ENCODE measurements at places on chromosomes 16 and 17. TPM values are rescaled to one million over a fixed set of nuclear protein-coding genes. Genes with fewer than 3 reads are reported as not detected.

DNA sequence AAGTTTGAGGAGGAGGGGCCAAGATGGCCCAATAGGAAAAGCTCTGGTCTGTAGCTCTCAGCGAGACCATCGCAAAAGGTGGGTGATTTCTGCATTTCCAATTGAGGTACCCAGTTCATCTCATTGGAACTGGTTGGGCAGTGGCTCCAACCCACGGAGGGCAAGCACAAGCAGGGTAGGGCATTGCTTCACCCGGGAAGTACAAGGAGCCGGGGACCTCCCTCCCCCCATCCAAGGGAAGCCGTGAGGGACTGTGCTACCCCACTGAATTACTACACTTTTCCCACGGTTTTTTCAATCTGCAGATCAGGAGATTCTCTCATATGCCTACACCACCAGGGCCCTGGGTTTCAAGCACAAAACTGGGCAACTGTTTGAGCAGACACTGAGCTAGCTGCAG is 58.0 kb upstream of the EFCAB3 start:
- no peak for DNase-seq

Gene SNX11
- total RNA-seq = 18.1 TPM

DNA sequence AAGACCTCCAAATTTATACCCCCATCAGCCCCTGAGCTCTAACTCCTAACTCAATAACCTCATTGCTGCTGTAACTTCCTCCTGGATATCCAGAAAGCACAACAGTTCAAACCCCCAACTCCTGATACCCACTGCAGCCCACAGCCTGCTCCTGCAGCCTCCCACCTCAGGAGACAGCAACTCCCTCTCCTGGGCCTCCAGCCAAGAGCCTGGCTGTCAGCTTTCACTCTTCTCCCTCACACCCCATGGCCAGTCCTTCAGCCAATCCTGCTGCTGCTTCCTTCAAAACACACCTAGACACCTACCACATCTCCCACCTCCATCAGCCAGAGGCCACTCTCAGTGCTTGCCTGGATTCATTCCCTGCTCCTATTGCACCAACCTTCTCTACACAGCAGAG is 5.4 kb downstream of the GINS2 start:
- no peak for DNase-seq

Gene CASKIN1
- total RNA-seq = 0.07 TPM

GRCh38 chr17:49779739-49780231 is 8.7 kb upstream of the KAT7 start:
- peak; percentile 18 for DNase-seq

DNA sequence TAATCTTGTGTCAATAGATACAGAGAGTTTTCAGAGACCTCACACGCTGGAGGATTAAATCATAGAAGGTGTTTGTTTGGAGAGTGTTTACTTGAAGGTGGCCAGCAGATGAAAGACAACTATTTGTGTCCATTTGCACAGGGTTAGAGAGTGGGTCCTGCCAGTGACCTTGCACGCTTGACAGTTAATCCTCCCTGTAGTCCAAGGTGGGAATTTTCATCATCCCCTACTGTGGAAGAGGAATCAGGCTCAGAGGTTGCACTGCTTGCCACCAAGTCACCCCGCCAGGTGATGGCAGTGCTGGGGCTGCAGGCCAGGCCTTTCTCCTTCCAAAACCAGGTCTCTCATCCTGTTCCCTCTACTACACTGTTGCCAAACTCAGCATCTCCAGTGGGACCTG is 12.3 kb downstream of the CDH1 start:
- no peak for DNase-seq

Gene CHST4
- not detected for total RNA-seq

Gene WFIKKN2
- not detected for total RNA-seq

Gene SLC13A5
- 0.08 TPM for total RNA-seq

GRCh38 chr16:27972500-27972899 is 91.0 kb downstream of the GSG1L start:
- peak; percentile 5 for DNase-seq

Gene FAM83G
- total RNA-seq = 60.0 TPM

DNA sequence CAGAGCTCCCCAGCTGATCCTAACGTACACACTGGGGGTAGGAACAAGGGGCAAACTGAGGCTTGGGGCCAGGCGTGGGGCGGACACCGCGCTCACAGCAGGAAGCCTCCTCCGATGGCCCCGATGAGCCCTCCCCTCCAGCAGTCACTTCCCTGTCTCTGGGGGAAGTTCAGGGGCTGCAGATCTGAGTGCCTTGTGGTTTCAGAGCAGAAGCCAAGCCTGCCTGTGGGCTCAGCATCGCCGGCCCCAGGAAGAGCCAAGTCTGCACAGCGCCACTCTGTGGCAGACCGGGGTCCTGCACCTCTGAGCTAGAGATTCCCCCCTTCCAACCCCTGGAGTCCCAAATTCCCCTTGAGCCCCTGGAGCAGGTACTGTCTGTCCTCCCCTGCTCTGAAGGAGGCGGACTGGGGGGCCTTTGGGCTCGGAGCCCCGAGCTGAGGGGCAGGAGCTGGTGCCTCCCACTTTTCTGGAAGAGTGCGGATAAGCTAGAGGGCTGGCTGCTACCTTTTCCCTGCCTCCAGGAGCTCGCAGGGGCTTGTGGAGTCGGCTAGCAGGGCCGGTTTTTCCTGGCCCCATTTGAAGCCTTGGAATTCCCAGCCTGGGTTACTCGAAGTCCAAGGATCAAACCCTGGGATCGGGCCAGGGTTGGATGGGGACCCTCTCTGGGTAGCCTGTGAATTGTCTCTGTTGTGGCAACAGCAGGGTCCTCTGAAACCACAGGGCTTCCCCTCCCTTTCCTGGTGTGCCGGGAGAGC is 2.9 kb downstream of the GSE1 start:
- peak; percentile 19 for DNase-seq

Gene HIC1
- 11.9 TPM for total RNA-seq

DNA sequence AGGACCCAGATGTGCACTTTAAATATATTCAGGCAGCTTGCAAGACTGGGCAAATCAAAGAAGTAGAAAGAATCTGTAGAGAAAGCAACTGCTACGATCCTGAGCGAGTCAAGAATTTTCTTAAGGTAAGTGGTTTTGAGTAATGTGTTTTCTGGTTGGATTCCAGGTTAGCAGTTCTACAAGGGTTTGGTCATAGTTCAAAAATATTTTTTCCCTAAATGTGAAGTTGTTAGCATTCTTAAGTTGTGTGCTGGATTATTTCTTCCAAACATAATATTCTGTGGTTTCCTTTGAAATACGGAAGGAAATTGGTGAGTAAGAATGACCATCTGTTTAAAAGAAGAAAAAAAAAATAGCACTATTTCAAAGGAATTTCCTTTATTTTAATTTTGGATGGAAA is 38.4 kb downstream of the PTRH2 start:
- peak; percentile 81 for DNase-seq

GRCh38 chr16:77116856-77117255 is 74.1 kb upstream of the MON1B start:
- DNase-seq = no peak

- no peak for DNase-seq
These were observed 963 bp downstream of the ALG1 start for GRCh38 chr16:5072334-5073278.

Gene GRAP
- total RNA-seq = 1.2 TPM

Gene CIBAR2
- not detected for total RNA-seq

DNA sequence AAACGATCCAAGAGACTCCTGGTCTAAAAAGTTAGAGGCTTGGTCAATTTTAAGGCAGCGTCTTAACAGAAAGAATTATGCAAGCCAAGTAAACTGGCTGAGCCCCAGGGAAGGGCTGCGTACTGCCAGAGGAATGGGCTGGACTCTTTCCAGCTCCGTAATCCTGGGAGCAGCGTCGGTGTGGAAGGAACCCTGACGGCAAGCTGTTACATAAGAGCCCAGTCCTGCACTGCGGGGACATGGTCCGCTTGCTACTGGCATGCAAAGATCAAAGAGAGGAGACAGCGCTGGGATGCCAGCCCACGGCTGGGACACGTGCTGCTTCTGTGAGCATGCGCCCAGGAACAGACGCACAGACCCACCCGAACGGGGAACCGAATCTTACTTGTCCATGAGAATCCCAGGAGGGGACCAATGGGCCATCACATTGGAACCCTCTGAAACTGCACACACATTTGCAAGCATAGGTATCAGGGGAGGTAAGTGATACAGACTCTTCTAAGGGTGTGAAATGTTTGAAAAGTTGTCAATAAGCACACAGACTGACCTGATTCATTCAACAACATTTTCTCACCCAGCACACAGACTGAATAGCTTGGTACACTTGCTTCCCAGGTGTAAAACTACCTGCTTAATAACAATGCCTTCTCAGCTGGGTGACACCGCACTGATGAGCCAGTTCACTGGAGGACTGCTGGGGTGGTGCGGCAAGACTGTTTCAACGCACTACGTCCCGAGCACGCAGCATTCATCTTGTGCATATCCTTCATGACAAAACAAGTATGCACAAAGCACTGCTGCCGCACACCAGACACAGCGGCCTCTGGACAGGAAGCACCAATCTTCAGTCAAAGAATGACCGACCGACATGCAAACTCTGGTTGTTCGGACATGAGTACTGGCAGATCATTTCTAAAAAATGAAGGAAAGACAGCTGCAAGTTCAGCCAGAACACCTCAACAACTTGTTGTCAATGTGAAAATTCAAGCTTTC is 94.9 kb downstream of the ANKRD11 start:
- DNase-seq = peak; percentile 96

DNA sequence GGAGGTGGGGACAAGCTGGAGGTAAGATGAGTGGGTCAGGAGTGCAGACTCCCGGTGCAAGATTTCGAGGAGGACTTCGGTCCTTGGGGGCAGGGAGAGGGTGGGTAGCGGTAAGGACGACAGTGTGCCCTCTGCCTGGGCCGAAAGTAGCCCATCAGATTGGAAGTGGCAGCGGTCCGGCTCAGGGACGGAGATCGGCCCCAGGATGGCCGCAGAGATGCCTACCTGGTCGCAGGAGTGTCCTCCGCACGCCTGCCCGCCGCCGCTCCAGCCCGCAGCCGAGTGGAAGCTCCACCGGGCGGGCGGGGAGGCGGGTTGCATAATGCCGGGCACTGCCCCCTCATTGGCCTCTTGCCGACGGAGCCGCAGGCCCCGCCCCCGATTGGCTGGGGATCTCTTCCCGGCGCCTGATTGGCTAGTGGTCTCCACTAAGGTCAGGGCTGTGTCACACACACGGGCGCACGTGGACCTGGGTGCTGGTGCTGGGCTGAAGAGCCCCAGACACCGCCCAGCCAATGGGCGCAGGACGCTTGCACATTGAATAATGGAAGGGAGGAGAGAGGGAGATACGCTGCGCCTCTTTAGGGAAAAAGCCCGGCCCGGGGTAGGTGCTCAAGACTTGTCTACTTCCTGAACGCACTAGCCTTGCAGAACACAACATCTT is at the start of gene PER1:
Gene PER1 (minus strand): TSS at position 293 of the 664 bp plus-strand sequence. CDS start 1,698 bp downstream, outside the sequence.
- DNase-seq = peak; percentile 81

DNA sequence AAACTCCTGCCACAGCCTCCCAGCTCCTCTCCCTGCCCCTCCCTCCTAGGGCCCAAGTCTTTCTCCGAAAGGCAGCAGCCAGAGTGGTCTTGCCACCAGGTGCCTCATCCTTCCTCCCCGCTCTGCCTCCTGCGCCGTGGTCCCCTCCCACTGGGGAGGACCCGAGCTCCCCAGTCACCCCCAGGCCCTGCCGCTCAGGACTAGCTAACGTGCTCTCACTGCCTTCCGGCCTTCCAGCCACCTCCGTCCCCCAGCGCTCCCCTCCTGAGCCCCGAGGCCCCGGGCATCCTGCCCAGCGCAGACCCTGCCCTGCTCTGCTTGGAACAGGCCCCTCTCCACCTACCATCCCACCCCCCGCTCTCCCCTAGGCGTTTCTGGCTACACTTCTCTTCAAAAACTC is 19.4 kb upstream of the COL1A1 start:
- DNase-seq = no peak

DNA sequence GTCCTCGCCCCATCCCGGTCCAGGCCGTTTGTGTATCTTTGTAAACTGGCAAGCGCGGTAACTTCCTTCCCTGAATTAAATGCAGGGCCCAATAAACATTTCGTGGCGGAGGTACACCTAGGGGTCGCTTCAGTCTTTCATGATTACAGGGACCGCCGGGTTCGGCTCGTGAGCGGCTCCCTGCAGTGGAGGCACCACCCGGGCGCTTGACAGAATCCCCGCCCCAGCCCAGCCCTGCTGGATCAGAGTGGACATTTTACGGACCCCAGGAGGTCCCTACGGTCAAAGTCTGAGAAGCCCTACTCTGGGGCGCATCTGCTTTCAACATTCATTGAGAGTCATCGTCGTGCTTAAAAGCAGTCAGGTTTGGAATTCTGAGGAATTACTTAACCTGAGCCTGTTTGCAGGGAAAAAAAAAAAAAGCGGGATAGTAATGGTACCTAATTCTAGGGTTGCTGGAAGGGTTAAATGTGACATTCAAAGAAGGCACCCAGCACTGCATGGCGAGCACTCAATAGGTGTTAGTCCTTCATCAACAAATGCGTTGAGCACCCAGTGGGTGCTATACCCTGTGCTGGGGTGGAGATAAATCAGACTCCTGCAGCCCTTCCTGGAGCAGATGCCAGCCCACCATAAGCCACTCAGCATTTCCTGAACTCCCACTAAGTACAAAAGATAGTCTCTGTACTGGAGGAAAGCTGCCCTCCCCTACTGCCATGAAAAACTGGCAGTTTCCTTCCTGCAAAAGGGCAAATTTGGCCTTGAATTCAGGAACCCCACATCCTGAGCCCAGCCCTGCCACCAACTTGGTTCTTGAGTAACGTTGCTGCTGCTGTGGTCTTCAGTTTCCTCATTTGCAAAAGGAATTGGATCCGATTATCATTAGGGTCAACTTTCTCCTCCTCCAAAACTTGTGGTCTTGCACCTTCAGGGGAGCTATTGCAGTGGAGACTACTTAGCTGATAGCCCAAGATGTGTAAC is 658 bp upstream of the DUSP3 start:
- no peak for DNase-seq

Gene DNASE1L2
- 0.21 TPM for total RNA-seq

- peak; percentile 85 for DNase-seq
These were observed 7.3 kb downstream of the NT5C start for GRCh38 chr17:75124041-75124818.

DNA sequence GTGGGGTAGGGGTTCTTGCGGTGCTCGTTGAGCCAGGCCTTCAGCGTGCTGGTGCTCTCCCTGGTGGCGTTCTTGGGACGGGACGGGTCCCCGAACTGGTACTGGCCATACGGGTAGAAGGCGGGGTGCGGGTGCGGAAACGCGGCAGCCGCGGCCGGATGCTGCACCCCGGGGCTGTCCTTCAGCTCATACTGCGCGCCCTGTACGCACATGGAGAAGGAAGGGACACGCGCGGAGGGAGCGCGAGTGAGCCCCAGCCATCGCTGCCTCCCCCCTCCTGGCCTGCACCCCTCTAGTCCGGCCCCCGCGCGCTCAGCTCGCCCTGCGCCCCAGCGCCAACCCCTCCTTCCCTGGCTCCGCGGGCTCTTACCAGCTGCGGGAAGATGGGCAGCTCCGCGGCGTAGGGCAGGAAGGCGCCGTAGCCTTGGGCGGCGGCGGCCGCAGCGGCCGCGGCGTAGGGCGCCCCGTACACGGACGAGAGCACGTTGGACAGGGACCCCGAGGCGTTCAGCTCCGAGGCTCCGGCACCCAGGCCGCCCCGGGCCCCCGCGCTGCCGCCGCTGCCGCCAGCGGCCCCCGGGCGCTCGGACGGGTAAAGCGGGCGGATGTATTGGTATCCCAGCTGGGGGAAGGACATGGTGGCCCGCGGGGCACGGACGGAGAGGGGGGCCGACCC is 1.0 kb downstream of the IRX3 start:
- DNase-seq = no peak

Gene CACNG1
- not detected for total RNA-seq

GRCh38 chr16:65227150-65227835 is 105.4 kb upstream of the CDH11 start:
- DNase-seq = no peak
